ENCODE measurements at places on chromosomes 11 and 22.

DNA sequence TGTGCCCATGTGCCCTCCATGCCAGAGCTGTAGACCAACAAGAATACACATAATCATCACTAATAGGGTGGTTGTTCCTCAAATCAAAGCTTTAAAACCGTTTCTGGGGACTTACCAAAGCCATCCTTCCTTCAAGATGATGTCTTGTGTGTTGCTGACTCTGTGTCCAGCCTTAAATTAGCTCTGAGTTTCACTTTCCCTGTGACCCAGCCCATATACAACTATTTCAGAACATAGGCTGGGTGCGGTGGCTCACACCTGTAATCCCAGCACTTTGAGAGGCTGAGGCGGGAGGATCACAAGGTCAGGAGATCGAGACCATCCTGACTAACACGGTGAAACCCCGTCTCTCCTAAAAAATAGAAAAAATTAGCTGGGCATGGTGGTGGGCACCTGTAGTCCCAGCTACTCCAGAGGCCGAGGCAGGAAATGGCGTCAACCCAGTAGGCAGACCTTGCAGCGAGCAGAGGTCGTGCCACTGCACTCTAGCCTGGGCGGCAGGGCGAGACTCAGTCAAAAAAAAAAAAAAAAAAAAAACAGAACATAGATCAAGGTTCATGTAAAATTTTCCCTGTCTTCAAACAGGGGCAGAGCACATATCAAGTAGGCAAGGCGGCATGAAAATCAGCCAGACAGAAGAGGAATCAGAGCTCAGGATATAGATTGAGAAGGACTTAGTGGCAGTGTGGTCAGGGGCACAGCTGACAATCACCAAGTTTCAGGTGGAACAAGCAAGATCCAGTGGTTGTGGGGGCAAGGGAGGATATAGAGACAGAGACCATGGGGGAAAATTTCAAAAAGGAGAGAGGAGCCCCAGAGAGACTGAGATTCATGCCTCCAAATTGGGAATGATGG lies at the start of gene PLAAT2:
Gene PLAAT2 (minus strand): TSS at position 179 of the 855 bp plus-strand sequence. CDS start 55 bp downstream, at position 124.
- DNase-seq: no peak

GRCh38 chr11:17578958-17579357 lies 31.9 kb downstream of the OTOG start:
- no peak for DNase-seq

- DNase-seq: no peak
These were observed 46.4 kb upstream of the SC5D start for GRCh38 chr11:121246021-121246768.

- DNase-seq: no peak
These were observed 160.1 kb upstream of the NECTIN1 start for GRCh38 chr11:119889111-119889510.

- no peak for DNase-seq
These were observed 5.5 kb upstream of the TH start for GRCh38 chr11:2177076-2177475.

- no peak for DNase-seq
These were observed 1345.9 kb downstream of the BRD1 start for GRCh38 chr22:48481748-48482147.

GRCh38 chr11:79430280-79430679 lies 10.6 kb downstream of the TENM4 start:
- DNase-seq: no peak
